ENCODE measurements at places on chromosomes 7 and 10.

GRCh38 chr7:143373255-143373794 is 7.8 kb upstream of the ZYX start:
- DNase-seq: no peak

GRCh38 chr7:118872568-118872967 is 648.1 kb downstream of the ANKRD7 start:
- DNase-seq: no peak

GRCh38 chr10:34191406-34191805 is 623.7 kb downstream of the PARD3 start:
- no peak for DNase-seq

- DNase-seq: no peak
Observed at GRCh38 chr7:136312592-136312991, 335.4 kb upstream of the MTPN start.

DNA sequence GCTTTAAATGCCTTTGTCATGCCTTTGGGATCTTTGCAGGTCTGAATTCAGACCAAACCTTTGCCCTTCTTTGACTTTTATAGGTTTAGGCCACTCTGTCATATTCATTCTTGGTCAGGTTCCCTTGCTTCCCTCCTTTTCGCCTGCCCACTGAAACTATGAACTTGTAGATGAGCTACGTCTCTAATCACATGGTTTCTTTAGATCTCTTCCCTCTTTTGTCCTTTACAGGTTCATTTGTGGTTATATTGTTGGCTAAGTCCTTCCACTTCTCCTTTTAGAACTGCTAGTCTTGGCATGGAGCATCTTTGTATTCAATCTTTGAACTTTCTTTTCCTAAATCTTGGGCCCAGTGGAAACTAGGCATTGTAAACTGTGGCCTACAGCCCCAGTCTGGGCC is 104.0 kb upstream of the ZEB1 start:
- no peak for DNase-seq

DNA sequence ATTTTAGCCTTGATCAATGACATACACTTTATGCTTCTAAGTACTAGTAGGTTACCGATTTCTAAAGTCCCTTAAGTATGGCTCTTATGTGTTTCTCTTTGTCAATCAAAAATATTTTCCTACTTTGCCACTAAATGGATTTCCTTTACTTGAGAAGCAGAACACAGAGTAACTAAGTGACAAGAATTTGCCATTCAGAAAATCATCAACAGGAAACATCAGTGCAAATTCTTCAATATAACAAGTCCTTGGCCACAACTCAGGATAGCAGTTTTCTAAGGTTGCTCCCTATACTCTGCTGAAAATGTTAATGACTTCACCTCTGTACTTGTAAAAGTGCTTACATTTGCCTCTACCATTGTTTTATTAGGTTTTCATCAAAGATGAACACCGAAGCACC is 239.6 kb upstream of the SLC26A5 start:
- DNase-seq: no peak

- DNase-seq: peak; percentile 9
Observed at GRCh38 chr7:128352153-128352537, 8.4 kb upstream of the RBM28 start.

- no peak for DNase-seq
Observed at GRCh38 chr7:44415047-44415446, 75.4 kb downstream of the NUDCD3 start.

- DNase-seq: no peak
Observed at GRCh38 chr7:108824840-108825580, 255.3 kb downstream of the DNAJB9 start.

DNA sequence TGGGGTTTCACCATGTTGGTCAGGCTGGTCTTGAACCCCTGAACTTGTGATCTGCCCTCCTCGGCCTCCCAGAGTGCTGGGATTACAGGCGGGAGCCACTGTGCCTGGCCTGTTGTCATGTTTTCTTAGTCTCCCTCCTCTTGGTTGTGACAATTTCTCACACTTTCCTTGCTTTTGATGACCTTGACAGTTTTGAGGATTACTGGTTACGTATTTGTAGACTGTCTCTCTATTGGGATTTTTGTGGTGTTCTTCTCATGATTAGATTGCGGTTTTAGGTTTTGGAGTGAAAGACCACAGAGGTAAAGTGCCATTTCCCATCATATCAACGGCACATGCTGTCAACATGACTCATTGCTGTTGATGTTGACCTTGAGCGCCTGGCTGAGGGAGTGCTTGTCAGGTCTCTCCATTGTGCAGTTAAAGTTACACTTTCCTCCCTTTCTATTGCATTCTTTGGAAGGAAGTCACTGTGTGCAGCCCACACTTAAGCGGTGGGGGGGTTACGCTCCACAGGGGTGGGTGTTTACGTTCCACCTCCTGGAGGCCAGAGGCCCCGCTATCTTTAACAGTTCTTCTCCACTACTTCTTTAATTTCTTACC is 10.8 kb downstream of the NEURL1 start:
- DNase-seq: no peak

- DNase-seq: no peak
Observed at GRCh38 chr7:27111751-27112277, 9.3 kb upstream of the HOXA2 start.
